ENCODE measurements at places on chromosomes 11 and 22.

DNA sequence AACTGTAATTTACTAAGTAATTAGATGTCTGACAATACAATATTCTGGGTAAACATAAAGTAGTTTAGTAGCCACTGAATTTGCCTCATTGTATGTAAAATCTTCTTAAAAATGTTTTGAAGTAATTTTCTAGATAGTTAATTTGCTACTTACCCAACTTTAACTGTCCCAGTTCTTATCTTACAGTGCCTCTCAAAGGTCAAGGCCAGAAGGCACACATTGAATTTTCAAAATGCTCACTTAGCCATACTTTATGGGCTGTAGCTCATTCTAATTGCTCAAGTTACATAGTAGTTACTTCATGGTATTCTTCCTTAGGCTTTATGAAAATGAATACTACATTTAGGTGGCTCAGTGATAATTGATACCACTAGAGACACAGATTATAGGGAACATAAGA lies 666.6 kb downstream of the CNTN5 start:
- no peak for DNase-seq

GRCh38 chr11:63738720-63739360 lies 29.7 kb downstream of the ZFTA start:
- DNase-seq = peak; percentile 87

GRCh38 chr22:48717883-48718817 lies 1109.5 kb downstream of the BRD1 start:
- no peak for DNase-seq

GRCh38 chr11:118898400-118899295 lies 15.0 kb downstream of the CXCR5 start:
- no peak for DNase-seq

DNA sequence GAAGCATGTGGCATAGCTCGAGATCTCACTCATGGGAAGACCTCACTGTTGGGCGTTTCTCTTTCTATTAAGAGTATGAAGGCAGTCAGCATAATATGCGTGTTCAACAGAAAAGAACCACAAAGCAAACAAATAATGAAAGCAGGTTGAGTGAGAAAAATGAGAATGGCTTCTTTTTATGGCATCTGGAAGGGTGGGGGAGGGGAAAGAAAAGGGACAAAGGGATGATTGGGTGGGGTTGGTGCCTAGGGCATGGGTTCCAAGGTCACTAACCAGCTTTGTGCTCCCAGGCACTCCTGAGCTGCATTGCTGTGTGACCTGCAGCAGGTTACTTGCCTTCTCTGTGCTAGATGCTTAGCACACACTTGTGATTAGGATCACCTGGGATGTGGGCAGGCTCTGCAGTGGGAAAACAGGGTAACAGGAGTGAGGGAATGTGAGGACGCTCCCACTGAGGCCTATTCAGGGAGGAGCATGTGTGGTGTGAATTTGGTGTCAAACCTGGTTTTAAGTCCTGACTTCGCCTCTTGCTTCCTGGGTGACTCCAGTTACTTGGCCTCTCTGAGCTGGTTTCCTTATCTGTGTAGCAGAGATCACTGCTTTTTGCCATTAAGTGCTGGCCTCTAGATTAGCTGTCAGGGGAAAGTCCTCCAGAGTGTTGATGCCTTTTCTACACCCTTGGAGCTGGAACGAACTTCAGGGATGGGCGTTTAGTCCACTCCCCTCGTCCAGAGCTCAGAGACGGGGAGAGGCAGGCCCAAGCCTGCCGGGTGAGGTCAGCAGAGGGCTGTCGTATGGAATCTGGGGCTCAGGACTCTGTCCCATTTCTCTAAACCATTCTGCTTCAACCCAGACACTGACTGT lies 74.8 kb downstream of the KIAA1671 start:
- no peak for DNase-seq

DNA sequence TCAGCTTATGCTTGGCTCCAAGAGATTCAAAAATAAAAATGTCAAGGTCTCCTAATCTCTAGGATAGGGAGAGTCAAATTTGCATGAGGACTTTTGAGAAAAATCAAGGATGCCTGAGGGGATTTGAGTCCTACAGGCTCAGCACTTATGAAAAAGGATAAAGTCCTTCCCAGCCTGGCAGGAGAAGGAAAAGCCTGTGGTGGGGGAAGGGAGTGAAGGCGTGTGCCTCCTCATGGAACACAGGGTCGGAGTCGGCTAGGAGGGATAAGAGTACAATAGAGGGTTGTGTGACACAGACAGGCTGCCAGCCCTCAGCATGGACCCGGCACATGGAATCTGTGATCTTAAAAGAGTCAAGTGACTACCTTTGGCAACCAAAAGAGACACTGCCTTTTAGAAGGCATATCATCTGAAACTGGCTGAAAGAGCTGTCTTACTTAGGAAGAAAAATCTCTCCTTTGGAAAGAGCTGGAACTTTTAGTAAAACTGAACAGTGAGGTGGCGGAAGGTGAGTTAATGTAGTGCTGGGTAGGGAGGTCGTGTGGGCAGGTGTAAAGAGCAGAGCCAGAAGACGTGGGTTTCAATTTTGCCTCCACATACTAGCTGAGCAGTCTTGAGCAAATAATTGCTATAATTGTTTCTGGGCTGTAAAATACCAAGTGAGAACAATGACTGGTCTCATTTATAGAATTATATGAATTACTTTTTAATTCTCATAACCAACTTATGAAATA lies 58.8 kb upstream of the RDX start:
- DNase-seq = no peak

DNA sequence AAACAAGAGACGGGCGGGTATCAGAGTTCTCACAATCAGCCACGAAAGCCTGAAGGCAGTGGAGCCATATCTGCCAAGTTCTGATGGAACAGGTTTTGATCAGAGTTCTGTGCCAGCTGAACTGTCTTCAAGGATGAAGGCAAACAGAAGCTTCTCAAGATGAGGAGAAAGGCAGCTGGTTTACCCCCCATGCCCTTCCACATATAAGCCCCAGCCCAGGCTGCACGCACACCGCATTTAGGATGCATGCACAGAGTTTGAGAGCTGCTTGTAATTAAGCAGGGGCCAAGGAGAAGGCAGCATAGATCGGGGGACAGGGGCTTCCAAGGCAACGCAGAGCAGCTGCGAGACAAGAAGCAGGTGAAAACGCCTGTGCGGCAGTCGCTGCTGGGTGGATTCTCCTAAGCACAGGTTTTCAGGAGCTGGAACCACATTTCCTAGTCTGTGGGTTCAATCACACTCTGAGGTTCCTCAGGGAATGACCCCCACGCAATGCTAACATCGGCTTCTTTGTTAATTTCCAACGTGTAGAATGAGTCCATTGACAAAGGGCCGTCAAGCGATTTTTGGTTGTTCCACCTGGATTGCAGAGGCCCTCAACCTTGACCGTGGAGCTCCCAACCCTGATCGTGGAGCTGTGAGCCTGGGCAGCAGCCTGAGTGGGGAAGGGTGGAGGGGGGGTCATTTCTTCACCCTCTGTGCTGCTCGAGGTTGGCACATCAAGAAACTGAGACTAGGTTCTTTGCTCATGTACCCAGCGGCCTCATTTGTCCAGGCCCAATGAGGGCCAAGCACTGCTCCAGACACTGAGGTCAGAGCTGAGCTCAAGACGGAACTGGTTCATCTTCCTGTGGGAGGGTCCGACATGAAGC lies 81.7 kb upstream of the SHISAL1 start:
- DNase-seq = no peak

Measured in tibial nerve (tissue), 4 donors.